ENCODE measurements at places on chromosomes 3 and 15.

DNA sequence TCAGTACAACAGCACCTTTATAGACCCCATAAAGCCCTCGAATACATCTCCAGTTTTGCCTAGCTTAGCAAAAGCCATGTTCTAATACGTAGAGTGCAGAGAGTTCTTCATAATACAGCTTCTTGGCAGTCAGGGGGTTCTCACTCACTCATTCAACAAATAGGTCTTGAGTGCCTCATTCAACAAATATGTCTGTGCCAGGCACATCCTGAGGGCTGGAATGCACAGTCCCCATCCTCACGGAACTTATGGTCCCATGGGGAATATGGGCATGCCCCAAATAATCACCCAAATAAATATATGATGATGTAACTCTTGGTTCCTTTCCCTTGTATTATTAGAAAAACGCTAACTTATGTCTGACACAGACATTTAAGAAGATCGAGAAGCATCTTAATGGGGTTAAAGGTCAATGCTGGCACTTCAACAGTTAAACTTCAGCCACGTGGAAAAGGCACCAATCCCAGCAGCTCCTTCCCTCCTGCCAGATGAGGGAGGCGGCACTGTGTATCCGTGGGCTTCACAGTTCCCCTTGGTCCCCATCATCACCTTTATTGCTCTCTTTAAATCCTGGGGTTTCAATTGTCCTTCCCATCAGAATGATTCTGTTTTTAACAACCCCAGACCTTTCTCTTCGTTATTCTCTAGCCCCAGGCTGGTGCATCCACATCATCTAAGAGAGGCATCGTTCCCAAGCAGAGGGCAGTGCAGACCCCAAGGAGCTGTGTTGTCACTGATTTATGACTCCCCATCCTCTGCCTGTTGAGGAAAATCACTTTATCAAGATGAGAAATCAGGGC lies 18.9 kb upstream of the SEMA5B start:
- DNase-seq, result no peak

GRCh38 chr3:127068871-127069270 lies 86.0 kb downstream of the PLXNA1 start:
- no peak for DNase-seq

GRCh38 chr15:58419803-58420524 lies 11.8 kb upstream of the LIPC start:
- DNase-seq, result no peak

- DNase-seq, result no peak
Observed at GRCh38 chr15:80637747-80638146, 57.4 kb upstream of the ABHD17C start.

GRCh38 chr3:134057654-134058110 lies 28.0 kb upstream of the SLCO2A1 start:
- DNase-seq, result no peak

DNA sequence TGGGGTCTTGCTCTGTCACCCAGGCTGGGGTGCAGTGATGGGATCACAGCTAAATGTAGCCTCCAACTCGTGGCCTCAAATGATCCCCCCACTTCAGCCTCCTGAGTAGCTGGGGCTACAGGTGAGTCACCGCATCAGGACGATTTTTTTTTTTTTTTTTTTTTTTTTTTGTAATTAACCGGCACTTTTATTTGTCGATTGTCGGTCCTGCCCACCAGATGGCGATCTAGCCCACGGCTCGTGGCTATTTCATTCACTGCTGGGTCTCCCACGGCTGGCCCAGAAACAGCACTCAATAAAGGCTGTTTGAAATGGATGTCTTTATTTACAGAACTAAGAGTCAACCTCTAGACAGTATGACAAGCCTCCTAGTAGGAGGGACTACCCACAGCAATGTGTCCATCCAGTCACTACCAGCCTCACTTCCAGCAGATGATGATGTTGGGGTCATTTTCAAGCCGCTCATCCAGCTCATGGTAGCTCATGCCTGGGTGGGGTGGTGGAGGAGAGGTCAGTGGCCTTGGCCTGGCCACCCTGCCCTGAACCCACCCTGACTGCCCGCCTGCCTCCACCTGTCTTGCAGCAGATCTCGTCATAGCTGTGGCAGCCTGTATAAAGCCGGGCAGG lies 1.8 kb upstream of the ZMYND10 start:
- DNase-seq, result peak; percentile 81

- DNase-seq, result no peak
Observed at GRCh38 chr3:15102256-15102655, 3.3 kb upstream of the RBSN start.

DNA sequence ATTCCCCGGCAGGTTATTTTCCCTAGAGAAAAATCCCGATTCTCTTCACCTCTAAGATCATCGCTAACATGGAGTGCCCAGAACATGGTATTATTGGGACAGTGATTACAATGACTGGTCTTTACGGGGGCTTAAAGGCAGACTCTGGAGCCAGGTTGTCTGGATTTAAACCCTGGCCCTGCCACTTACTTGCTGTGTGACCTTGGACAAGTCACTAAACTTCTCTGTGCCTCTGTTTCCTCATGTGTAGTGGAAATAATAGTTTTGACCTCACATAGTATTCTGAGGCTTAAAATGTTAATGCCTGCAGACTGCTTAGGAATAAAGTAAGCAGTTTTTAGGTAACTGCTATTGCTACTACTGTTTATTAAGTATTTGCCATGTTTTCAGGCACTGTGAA lies 4.4 kb downstream of the PLA2G4D start:
- DNase-seq, result no peak

GRCh38 chr3:82001276-82001923 lies 240.0 kb upstream of the GBE1 start:
- no peak for DNase-seq

DNA sequence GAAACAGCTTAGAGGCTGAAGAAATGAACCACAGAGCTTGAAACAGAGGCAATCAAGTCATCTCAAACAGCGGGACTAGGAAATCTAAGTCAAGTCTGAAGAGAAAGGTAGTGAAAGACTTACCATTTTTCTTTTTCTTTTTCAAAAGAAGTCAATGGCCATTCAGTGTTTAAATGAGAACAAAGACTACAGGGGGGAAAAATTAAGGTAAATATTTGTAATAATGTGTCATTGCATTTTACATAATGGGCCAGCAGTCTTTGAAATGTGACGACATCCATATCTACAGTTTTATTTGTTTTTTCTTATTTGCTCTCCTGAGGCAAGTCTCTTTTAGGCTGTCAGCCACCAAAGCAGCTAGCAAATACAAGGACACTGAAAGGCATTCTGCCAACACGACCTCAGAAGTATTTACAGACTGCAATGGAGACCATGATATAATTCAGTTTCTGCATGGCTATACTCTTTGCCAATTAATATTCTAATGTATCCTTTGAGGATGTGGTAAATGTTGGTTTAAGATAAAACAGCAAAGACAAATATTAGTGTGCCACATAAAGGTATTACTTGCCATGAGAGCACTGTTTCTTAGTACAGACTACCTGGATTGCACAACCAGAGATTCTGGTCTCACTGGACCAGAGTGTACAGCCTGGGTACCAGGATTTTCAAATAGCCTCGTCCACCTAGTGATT lies 307.0 kb upstream of the THBS1 start:
- DNase-seq, result no peak

Data from stimulated activated CD4-positive, alpha-beta T cell treated with anti-CD3 and anti-CD28 coated beads, Interleukin-15, amount 100 ng/mL, for 24 hours (primary cell).